ENCODE measurements at places on chromosomes 7 and 10. TPM values are rescaled to one million over a fixed set of nuclear protein-coding genes. Genes with fewer than 3 reads are reported as not detected.

SPDYE8 gene
- not detected for total RNA-seq

CYP2E1 gene
- 0.39 TPM for total RNA-seq

TUBB8 gene
- total RNA-seq = not detected

CHAT gene
- total RNA-seq = not detected

FOXP2 gene
- total RNA-seq = not detected

SLC18A3 gene
- total RNA-seq = not detected

AKR1C8 gene
- 0.23 TPM for total RNA-seq

COL13A1 gene
- total RNA-seq = not detected
